Natural killer cell treated with Interleukin-12 subunit alpha and Interleukin-12 subunit beta and Interleukin-15 and Interleukin-18, amount 100 ng/mL, for 72 hours (primary cell): ENCODE measurements at places on chromosomes 16 and 17. TPM values are rescaled to one million over a fixed set of nuclear protein-coding genes. Genes with fewer than 3 reads are reported as not detected.

The TMC5 gene
- total RNA-seq = not detected

The SOX9 gene
- total RNA-seq = not detected

The WFIKKN2 gene
- not detected for total RNA-seq

The SLC5A2 gene
- total RNA-seq = not detected

The HSPB9 gene
- total RNA-seq = not detected

The TBC1D3E gene
- total RNA-seq = not detected

The SLFN13 gene
- total RNA-seq = 213 TPM

The PTX4 gene
- total RNA-seq = not detected

The KCNJ2 gene
- total RNA-seq = 0.29 TPM

DNA sequence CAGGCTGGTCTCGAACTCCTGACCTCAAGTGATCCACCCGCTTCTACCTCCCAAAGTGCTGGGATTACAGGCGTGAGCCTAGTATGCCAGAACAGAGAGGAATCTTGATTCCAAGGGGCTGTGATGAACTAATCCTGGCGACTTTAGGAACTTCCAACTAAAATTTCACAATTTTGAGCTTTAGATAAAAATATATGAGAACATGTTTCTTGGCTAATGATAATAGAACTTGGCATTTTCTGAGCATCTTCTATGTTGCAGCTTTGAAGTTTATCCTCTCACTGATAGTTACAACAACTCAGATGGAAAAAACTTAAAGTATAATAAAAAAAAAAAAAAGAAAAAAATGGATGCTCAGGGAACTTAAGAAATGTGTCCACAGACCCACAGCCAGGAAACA lies 69.8 kb upstream of the WSCD1 start:
- H3K36me3 ChIP-seq = no peaks in the 10 kb centered on the region
- no peak overlapping the region for H3K27ac ChIP-seq
- H3K4me3 ChIP-seq = no peak overlapping the region
- no peak for DNase-seq

- no peak for DNase-seq
- H3K4me3 ChIP-seq = no peak overlapping the region
- no peak overlapping the region for H3K27ac ChIP-seq
These were observed 60.5 kb upstream of the HS3ST2 start for GRCh38 chr16:22753451-22753850.

- H3K4me3 ChIP-seq = no peak overlapping the region
- H3K4me1 ChIP-seq = no peaks in the 10 kb centered on the region
- no peak for DNase-seq
These were observed 15.6 kb downstream of the RNF112 start for GRCh38 chr17:19426631-19427030.

- no peak overlapping the region for H3K4me3 ChIP-seq
- H3K27me3 ChIP-seq = peaks cover 26% of the 10 kb centered on the region
- H3K36me3 ChIP-seq = no peaks in the 10 kb centered on the region
- no peak overlapping the region for H3K27ac ChIP-seq
These were observed 103.3 kb upstream of the NLRP1 start for GRCh38 chr17:5687646-5688045.

DNA sequence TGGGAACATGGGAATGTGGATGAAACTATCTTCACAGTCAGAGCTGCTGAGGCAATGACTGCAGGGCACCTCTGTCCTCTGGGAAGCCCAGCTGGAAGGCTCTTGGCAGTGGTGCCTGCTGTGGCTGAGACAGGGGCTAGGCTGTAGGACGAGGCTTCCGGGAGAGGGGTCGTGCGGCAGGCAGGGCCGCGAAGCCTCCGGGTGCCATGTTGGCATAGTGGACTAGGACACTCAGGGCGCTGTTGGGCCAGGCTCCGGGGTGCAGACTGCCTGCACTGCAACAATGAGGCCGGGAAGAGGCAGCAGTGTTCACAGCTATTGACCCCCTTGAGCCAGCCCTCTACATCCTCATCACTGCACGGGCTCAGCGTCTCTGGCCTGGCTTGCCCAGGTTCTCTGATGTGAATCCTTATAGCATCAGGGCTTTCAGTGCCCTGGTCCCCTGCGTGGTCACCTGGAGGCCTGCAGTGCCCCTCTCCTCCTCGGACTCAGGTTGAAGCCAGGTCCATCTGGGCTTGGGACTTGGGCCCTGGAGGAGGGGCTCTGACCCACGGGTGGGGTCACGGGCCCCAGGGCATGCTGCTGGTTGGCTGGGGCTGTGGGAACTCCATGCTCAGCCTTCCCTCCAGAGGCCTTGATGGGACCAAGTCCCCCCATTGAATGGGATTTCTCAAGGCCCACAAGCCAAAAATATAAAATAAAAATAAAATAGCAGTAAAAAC lies 91.6 kb downstream of the TNFRSF13B start:
- no peak overlapping the region for H3K27ac ChIP-seq
- DNase-seq = no peak
- no peaks in the 10 kb centered on the region for H3K4me1 ChIP-seq
- no peaks in the 10 kb centered on the region for H3K36me3 ChIP-seq
- H3K27me3 ChIP-seq = peaks cover 4% of the 10 kb centered on the region
- no peak overlapping the region for H3K4me3 ChIP-seq

DNA sequence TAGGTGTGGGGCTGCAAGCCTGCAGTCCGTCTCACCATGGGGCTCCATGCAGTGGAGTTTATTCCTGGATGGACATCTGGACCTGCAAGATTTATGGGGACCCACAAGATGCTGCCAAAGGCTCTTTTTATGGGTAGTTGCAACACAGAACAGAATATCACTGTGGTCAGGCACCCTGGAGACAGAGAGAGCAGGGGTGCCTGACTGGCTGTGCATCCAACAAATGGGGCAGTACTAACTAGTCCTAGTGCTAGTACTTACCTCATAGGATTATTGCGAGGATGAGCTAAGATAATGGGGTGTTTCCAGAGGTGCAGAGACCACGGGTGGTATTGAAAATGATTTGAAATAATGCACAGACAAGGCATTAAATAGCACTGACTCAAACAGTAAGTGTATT lies 42.4 kb upstream of the MMP2 start:
- H3K27ac ChIP-seq = no peak overlapping the region
- H3K27me3 ChIP-seq = peaks cover 31% of the 10 kb centered on the region
- H3K4me1 ChIP-seq = no peaks in the 10 kb centered on the region
- H3K4me3 ChIP-seq = no peak overlapping the region
- no peaks in the 10 kb centered on the region for H3K36me3 ChIP-seq

DNA sequence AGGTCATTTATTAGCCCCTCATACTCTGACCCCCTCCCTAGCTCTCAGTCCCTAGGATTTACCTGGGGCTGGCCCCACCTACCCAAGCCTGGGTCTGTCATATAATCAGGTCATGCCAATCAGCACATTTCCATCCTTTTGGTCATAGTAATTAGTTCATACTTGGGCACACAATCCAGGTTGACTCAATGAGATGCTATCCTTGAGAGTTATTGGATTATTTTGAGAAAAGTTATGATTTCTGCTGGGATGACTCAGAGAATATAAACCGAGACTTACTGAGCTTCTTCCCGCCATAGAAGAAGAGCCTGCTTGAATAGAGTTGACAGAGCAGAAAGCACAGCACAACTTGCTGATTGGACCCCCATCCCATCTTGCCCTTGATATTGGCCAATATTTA lies 331.5 kb downstream of the CBLN1 start:
- H3K27ac ChIP-seq = no peak overlapping the region
- no peak for DNase-seq
- no peaks in the 10 kb centered on the region for H3K27me3 ChIP-seq
- no peaks in the 10 kb centered on the region for H3K36me3 ChIP-seq

GRCh38 chr17:19017401-19017800 lies 12.8 kb upstream of the FAM83G start:
- H3K36me3 ChIP-seq = no peaks in the 10 kb centered on the region

DNA sequence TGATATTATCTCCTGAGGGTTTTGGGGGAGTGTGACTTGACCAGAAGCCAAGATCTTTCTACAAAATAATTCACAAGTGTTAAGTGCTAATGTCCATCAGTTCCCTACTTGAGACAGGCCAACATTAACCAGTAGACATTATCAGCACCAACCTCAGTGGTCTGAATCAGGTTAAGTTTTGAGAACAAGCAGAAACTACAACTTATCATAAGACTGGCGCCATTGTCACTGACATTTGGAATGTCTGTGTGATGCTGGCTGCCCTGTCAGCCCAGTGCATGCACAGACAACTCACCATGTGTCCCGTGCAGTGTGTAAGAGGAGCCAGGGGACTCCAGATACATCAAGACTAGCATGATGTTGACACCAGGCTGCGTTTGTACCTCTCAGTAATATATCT lies 76.8 kb downstream of the CCDC182 start:
- peaks cover 41% of the 10 kb centered on the region for H3K4me1 ChIP-seq
- no peak for DNase-seq
- H3K27me3 ChIP-seq = no peaks in the 10 kb centered on the region
- no peak overlapping the region for H3K4me3 ChIP-seq
- no peaks in the 10 kb centered on the region for H3K36me3 ChIP-seq

- no peak for DNase-seq
- no peaks in the 10 kb centered on the region for H3K27me3 ChIP-seq
- H3K4me1 ChIP-seq = no peaks in the 10 kb centered on the region
- no peak overlapping the region for H3K4me3 ChIP-seq
- H3K27ac ChIP-seq = no peak overlapping the region
These were observed 705.5 kb downstream of the CDH11 start for GRCh38 chr16:64416216-64417005.

- H3K27ac ChIP-seq = no peak overlapping the region
- H3K4me1 ChIP-seq = peaks cover 8% of the 10 kb centered on the region
- no peaks in the 10 kb centered on the region for H3K36me3 ChIP-seq
- H3K4me3 ChIP-seq = no peak overlapping the region
These were observed 341.5 kb downstream of the SNX29 start for GRCh38 chr16:12317856-12318537.

GRCh38 chr16:53814801-53815200 lies 110.8 kb downstream of the FTO start:
- H3K27me3 ChIP-seq = no peaks in the 10 kb centered on the region
- H3K4me1 ChIP-seq = peaks cover 17% of the 10 kb centered on the region
- no peak overlapping the region for H3K4me3 ChIP-seq
- no peak for DNase-seq
- no peak overlapping the region for H3K27ac ChIP-seq
- H3K36me3 ChIP-seq = peaks cover 21% of the 10 kb centered on the region

DNA sequence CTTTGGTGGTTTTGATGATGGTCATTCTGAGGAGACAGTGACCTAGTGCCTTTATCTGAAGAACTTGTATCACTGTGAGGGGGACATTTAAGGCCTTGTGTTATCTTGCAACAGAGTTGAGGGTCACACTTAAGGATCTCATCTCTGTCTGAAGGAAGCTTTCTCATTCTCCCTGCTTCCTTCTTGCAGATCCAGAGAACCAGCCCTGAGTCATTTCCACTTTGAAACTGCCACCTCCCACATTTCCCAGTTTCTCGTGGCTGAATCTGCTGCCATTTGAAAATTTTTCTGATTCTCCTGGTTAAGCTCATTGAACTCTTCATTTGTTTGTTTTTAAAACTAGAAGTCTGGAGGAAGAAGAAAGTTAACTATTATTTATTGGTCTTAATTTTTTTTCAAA lies 190.2 kb upstream of the CDH11 start:
- no peaks in the 10 kb centered on the region for H3K27me3 ChIP-seq
- no peaks in the 10 kb centered on the region for H3K36me3 ChIP-seq
- no peak overlapping the region for H3K4me3 ChIP-seq
- H3K27ac ChIP-seq = no peak overlapping the region
- DNase-seq = no peak

DNA sequence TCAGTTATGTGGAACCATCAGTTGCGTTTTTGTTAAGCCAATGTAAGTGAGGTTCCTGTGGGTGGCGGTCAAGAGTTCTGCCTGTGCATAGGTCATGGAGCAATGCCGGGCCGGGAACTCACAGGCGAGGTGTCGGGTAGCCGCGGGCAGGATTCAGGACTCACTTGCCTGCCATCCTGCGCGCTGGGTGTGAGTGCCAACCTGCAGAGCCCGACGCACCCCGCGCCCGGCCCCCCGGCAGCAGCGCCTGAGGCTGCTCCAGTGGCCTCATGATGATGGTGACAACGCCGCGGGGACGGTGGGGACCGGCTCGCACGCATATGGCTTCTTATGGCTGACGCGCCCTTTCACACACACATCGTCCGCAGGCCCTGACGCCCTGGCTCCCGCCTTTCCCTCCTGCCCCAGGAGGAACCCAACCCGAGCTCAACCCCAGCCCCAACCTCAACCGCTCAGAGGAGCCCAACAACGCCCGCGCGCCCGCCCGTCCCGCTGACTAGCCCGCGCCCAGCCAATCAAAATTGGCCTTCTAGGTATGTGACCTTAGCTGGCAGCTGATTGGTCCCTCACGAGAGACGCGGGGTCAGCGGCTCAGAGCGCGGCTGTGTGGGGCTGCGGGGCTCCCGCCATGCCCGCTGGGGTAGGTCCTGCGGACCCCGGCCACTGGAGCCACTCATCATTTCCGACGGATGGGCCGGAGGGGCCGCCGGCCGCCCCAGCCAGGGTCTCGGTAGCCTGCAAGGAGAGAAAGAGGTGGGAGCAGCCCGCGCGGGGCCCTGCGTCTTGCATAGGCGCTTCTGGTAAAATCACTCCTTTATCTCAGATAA lies at the start of gene C16orf95:
TSS of gene C16orf95 (minus strand) at position 470 of the 827 bp plus-strand sequence. CDS start at position 320, 150 bp downstream.
- peaks cover 16% of the 10 kb centered on the region for H3K4me1 ChIP-seq
- H3K27ac ChIP-seq = peak within 1 kb of the TSS; percentile 94
- peak; percentile 97 for DNase-seq

GRCh38 chr16:48862087-48862532 lies 252.1 kb upstream of the N4BP1 start:
- no peak overlapping the region for H3K27ac ChIP-seq
- H3K27me3 ChIP-seq = no peaks in the 10 kb centered on the region
- no peak overlapping the region for H3K4me3 ChIP-seq
- no peaks in the 10 kb centered on the region for H3K4me1 ChIP-seq

DNA sequence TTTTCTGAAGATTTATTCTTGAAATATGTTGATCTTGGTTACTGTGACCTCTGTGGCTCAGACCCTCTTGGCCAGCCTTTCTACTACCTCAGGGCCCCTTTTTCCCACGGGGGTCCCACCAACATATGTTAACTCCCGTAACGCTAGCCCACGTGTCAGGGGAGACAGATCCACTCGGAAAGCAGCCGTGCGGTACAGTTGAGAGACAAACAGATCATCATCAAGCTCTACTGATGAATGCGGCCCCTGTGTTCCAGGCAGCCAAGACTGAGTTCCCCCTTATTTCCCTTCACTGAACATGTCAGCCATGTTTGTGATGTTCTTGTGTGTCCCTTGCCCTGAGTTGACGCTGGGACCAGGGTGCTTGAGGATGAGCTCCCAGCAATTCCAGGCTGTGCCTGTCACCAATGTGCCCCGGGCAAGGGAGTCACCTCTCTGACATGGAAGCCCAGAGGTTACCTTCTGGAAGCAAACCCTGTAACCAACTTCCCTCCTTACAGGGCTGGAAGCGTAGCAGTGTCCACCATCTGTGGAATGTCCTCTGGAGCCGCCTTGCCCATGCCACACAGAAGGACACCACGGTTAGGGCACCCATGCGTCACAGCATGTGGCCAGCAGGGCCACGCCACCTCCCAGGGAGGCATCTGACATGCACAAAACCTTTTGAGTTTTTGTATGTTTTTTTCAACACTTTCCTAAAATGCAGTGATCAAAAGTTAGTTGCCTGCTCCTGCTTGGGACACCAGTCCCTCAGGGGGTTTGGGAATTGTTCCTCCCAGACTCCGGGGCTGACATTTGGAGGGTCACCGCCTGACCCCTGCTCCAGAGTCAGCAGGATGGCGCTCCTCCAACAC lies 193.7 kb upstream of the CHMP6 start:
- no peaks in the 10 kb centered on the region for H3K36me3 ChIP-seq
- no peak overlapping the region for H3K27ac ChIP-seq
- H3K4me1 ChIP-seq = no peaks in the 10 kb centered on the region
- no peaks in the 10 kb centered on the region for H3K27me3 ChIP-seq
- no peak for DNase-seq

- no peak for DNase-seq
- H3K27me3 ChIP-seq = no peaks in the 10 kb centered on the region
- H3K27ac ChIP-seq = no peak overlapping the region
- peaks cover 5% of the 10 kb centered on the region for H3K4me1 ChIP-seq
- H3K36me3 ChIP-seq = peaks cover 30% of the 10 kb centered on the region
These were observed 10.7 kb downstream of the CTC1 start for GRCh38 chr17:8237175-8237574.
